ENCODE measurements at places on chromosomes 3 and 15.

GRCh38 chr3:58622892-58623291 is 43.7 kb downstream of the FAM3D start:
- DNase-seq: no peak

GRCh38 chr3:126956866-126957650 is 25.9 kb upstream of the PLXNA1 start:
- DNase-seq: no peak

- DNase-seq: no peak
These were observed 25.8 kb upstream of the MFGE8 start for GRCh38 chr15:88938802-88939485.

DNA sequence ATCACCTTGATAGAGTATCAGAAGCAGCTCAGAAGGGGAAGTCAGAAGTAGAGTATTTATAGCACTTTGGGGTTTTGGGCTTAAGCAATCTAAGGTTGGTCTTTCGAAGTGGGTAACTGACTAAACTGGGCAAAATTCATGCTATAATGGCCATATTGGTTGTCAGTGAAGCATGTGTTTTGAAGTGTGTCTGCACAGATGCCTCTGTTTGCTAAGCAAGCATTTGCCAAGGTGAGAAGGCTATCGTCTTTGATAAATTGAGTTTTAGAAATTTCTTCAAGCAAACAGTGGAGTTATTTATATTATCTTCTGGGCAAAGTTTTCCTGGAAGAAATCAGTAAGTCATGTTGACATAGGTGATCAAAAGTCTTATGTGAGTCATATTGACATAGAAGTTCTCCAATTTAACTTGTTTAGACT is 412.8 kb upstream of the TGFBR2 start:
- no peak for DNase-seq

GRCh38 chr3:14758297-14758696 is 60.5 kb upstream of the FGD5 start:
- no peak for DNase-seq

GRCh38 chr3:51379746-51380455 is 5.2 kb upstream of the MANF start:
- DNase-seq: no peak

DNA sequence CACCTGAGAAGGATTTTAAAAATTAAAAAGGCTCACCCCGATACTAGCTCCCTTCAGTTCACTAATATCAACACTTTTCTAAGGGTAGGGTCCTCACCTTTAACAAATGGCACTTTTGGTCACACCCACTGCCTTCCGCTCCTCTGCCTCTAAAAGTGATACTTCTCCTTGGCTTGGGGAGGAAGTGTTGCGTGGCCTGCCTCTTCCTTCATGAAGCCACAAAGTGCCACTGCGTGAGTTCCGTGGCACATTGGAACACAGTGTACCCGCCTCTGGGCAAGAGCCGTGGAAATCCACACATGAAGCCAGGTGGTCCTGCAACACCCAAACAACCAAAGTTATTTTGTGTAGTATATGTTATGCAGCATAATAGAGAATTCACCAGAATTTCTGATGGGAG is 3.9 kb downstream of the B4GALT4 start:
- peak; percentile 56 for DNase-seq

GRCh38 chr3:81352867-81353266 is 408.6 kb downstream of the GBE1 start:
- DNase-seq: no peak

- DNase-seq: no peak
These were observed 93.8 kb downstream of the FHIT start for GRCh38 chr3:61157414-61157813.

- DNase-seq: no peak
These were observed 5.5 kb downstream of the FAM81A start for GRCh38 chr15:59443341-59444072.

DNA sequence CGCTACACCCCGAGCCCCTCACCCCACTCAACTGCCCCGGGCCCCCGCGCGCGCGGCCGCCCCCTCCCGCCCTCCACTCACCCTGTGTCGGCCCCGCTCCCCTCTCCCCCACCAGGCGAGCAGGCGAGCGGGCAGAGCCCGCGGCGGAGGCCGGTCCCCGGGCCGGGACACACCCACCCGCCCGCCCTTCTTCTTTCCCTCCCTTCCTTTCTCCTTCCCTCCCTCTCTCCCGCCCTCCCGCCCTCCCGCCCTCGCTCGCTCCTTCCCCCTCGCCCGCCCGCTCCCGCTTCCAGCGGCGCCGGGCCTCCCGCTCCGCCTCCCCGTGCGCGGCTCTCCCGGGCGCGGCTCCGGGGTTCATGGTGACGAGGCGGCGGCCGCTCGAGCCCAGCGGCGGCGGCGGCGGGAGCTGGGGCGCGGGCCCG is at the start of gene CTDSPL:
TSS of gene CTDSPL (plus strand) at position 261 of the 422 bp plus-strand sequence. CDS start 320 bp downstream, outside the sequence.
- DNase-seq: no peak

DNA sequence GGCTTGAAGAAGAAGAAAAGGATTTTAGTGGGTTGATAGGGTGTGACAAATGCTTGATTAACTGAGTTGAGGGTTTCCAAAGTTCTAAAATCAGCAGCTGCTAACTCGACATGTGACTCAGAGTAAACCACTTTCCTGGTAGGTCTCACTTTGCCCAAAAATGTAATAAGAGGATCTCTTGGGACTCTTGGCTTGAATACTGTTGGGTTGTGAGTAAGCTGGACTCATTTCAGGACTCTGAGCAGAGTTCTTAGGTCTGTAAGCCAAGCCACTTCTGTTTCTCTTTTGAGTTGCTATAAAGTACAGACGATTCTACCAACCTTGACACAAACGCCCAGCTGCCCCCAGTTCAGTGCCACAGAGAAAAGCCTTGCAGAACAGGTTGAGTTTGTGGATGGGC is 241.1 kb downstream of the ZNF621 start:
- DNase-seq: no peak

GRCh38 chr3:156750191-156750873 is 75.8 kb upstream of the LEKR1 start:
- DNase-seq: no peak

DNA sequence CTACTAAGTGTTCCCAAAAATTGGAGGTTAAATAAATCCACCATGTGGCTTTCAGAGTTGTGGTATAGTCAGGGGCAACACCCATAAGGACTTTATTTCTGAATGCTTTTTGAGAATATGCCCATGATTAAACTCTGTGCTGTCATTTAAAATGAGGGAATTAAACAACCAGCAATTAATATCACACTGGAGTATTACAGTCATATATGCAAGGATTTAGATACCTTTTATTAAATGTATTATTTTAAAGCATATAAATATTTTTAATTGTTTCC is 227.6 kb downstream of the ZPLD1 start:
- DNase-seq: no peak

DNA sequence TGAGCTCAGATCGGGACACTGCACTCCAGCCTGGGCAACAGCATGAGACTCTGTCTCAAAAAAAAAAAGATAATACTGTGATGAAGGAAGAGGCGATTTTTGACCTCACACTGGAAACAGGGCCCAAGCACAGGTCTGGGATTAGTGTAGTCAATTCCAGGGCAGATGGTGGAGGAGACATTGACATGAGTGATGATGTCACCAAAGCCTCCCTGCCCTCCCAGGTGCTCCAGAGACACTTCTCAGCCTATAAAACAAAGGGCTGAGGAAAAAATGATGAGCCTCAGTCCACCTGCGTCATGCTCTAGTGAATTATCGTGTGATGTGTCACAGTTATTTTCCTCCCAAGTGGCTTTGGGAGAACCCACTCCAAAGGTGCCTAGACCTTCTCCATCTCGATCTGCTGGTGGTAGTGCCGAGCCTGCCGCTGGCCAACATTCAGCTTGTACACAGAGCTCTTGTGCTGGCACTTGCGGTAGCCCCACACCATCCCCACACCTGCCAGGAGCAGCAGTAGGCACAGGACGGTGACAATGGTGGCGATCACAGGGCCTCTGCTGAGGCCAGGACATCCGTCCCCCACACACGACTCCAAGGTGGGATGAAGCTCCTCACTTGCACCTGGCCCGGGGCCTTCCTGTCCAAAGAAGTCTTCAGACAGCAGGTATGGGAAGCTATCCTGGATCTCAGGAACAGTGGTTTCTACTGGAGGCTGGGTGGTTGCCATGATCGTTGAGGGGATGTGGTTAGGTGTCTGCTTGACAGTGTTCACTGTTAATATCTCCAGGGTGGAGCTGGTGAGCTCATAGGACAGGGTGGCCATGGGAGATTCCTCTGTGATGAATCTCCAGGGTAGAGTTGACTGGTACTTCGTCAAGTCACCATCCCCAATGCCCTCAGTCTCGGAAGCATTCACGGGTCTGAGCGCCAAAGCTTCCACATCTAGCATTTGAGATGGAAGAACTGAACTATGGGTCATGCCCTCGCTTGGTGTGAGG is 38.8 kb downstream of the CRTAP start:
- no peak for DNase-seq

DNA sequence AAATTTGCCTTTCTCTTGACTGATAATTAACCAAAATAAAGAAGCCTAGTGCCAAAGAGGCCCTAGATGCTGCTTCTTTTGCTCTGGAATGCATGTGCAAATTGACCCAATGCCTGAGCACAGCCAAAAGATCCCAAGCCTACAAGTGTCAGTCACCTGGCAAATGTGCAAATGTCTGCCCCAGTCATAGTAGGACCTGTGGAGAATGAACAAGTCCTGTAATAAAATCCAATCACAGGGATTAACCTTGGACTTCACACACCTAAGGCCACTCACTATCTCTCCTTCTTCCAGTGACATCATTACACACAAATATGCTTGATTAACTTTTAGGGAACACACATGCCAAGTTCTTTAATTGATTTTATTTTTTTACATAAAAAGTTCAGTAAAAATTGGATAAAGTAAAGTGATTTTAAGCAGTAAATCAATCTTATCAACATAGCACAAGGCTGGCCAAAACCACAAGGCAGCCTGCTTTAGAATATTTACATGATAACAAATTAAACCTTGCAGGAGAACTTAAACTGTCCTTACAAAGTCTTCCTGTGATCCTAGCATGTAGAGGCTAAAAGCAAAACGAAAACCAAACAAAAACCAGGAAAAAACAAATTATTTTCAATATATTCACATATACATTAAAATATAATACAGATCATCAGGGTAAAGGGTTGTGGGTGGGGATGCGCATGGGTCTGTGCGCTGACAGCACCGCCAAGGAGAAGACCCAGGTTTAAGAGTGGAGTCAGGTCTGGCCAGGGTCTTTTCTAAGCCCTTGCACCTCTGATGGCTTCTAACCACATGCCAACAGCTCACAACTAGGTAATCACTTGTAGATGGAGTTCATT is 36.8 kb downstream of the NBEAL2 start:
- DNase-seq: no peak

GRCh38 chr15:95425859-95426258 is 904.6 kb upstream of the NR2F2 start:
- no peak for DNase-seq

GRCh38 chr3:27632431-27633223 is 89.5 kb downstream of the EOMES start:
- peak; percentile 42 for DNase-seq

DNA sequence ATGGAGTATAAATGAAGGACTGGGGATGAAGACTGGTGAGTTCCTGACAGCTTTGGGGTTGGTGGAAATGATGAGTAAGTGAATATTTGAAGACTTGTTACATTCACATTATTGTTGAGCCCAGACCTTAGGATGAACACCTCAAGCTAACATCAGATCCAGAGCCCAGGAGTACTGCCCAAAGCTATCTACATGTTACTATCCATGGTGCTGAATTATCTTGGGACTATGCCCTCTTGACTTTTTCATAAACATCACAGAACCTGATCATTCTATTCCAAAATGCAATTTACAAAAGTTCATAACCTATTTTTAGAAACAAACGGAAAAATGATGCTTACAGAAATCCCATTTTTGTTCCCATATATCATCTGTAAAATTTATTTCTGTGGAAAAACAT is 613.3 kb downstream of the TUSC7 start:
- no peak for DNase-seq

GRCh38 chr3:10712121-10712520 is 103.9 kb upstream of the SLC6A11 start:
- DNase-seq: no peak

DNA sequence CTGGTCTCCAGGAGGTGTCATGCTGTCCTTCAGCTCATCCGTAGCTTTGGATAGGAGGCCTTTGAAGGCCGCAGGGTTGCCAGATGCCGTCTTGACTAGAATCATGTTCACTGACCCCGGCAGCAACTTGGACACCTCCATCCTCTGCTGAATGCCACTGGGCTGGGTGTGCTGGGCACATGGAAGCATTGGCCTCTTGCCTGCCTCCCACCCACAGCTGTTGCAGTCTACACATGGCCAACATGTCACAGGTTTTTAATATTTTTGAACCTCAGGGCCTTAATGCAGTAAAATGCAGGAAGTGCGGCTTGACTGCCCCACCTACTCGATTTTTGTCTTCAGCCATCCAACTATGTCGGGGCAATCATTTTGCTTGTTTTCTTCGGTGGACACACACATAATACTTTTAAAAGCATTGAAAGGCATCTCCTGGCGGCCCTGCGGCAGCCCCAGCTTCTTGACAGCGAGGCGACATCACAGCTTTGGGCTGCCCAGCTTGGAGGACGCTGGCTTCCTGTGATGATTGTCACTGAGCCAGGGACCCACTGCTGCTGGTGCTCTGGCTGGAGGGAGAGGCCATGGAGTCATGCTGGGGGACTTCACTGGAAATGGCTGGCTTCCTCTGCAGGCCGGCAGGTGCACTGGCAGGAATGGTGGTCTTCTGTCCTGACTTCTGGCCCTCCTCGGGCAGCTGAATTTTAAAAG is 31.6 kb upstream of the ACAD9 start:
- no peak for DNase-seq

DNA sequence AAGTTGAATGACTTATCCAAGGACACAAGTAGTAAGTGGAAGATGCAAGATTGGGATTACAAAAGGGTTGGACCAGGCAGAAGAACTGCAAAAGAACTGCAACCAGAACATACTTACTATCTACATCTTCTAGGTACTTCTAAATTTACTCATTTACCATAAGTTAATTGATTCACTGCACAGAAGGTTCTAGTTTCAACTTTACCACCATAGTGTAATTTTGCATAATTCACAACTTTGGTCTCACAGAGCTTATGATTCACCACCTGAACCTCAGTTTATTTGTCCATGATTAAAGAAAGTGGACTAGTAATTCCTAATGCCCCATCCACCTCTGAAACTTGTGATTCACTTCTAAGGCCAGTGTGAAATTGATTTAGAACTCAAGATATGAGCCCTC is 236.8 kb upstream of the UBE2E2 start:
- DNase-seq: no peak

DNA sequence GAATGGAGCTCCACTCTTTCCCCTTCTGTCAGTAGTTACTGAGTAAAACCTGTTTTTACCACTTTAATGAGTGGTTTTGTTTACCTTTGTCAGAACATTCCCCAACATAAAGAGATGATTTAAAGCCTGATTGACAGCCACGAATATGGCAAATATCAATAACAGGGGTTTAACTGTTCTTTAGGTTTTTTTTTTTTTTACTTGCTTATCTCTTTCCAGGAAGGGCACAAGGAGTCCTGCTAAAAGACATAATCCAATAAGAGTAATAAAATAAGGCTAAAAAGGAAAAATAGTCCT is 11.5 kb upstream of the UBE2Q2 start:
- no peak for DNase-seq

- no peak for DNase-seq
These were observed 66.3 kb downstream of the PPCDC start for GRCh38 chr15:75089456-75090387.

- peak; percentile 83 for DNase-seq
These were observed 44.9 kb downstream of the CPN2 start for GRCh38 chr3:194306109-194306686.

GRCh38 chr15:97517737-97518136 is 442.8 kb upstream of the ARRDC4 start:
- DNase-seq: no peak
